Stimulated activated CD4-positive, alpha-beta T cell treated with anti-CD3 and anti-CD28 coated beads, Interleukin-12 subunit alpha, Interleukin-12 subunit beta, amount 100 ng/mL, for 48 hours (primary cell): ENCODE measurements at places on chromosomes 7 and 10.

- DNase-seq, result no peak
These were observed 25.7 kb upstream of the GTF2IRD1 start for GRCh38 chr7:74428023-74428422.

DNA sequence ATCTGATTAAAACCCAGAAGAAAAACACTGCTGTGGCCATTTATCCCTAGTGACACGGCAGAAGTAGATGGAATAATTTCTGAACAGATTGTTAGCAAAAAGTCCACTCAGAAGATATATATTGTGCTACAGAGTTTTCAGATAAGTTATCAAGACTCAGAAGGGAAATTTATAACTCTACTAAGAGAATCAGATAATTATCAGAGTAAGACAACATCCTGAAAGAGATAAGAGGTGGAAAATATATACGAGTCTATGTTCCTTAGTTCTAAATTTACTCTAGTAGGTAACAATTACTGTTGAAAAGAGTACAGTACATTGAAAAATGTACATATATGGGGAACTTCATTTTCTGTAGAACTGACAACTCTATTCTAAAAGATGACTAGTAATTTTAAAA lies 176.7 kb downstream of the GNAI1 start:
- no peak for DNase-seq

DNA sequence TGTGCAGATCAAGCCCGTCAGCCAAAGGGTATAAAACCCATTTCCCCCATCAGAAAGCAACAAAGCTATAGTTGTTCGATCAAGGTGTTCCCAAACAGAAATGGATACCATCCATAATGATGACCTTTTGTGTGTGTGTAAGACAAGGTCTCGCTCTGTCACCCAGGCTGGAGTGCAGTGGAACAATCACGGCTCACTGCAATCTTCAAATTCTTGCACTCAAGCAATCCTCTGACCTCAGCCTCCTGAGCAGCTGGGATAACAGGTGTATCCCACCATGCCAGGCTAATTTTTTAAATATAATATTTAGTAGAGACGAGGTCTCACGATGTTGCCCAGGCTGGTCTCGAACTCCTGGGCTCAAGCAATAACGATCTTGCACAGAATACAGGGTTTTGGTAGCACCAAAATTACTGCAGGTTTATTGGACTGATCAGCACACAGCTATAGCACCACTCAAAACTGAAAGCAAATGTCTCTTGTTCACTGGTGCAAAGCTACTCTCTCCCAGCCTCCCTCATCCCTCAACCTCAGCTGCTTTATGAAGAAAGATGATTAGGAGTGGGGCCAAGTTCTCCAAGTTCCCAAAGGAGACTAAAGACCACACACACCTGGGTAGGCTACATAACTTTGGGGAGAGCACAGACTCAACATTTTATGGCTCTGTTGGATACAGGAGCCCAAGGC lies 80.5 kb downstream of the ABI1 start:
- DNase-seq, result no peak

GRCh38 chr7:77913977-77914607 lies 115.5 kb downstream of the PHTF2 start:
- DNase-seq, result no peak

DNA sequence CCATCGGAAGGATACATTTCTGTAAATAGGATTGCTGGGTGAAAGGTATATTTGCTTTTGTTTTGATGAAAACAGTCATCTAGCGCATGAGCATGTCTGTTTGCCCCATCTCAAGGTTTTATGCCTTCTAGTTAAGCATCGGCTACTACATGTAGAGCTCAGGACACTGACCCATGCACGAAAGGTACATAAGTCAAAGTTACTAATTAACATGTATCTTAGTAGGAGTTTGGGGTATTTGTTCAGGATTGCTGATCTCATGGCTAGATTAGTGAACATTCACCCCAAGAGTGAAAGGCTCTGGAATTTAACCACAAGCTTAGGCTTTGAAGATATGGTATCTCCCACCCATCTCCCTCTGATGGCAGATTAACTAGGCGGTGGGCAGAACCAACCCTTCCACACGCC lies 91.5 kb downstream of the RBM20 start:
- DNase-seq, result no peak

DNA sequence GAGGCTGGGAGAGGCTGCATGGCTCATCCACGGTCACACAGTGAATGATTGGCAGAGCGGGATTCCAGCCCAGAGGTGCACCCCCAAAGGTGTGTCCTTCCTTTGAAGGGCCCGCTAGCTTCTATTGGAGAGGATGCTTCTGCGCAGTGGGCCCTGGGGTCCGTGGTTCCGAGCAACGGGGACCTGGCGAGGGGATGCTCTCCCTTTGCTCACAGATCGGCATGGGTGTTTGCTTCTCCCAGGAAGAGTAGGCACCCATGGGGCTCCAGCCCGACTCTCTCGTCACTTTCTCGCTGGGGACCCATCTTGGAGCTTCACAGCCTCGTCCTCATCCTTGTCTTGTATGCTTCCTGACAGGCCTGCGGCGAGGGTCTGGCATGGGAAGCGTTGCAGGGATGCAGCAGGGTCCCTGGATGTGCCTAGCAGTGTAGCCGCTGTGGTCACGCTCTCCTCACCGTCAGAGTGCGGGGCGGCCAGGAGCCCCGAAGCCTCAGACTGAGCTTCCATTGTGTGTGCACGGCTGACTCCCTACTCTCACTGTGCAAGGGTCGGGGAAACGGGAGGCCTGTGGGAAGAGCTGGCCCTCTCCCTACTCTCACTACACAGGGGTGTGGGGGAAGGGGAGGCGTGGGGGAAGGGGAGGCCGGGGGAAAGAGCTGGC lies 538.5 kb upstream of the FOXK1 start:
- DNase-seq, result no peak

- DNase-seq, result no peak
These were observed 15.3 kb upstream of the RSU1 start for GRCh38 chr10:16832351-16833080.

DNA sequence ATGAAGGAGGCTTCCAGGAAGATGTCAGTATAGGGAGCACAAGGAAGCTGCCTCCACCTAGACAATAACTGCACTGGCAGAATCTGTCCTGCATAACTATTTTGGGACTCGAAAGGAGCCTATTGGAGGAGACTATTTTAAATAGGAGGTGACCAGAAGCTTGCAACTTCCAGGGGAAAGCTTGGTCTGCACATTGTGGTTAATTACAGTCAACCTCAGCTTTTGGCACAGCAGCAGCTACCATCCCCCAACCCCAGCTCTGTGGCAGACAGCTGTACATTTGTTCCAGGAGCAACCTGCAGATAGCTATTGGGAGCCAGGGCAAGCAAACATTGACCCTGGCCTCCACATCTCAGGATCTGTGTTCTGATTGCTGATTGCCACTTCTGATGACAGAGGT lies 46.3 kb upstream of the NANOS1 start:
- no peak for DNase-seq
